ENCODE measurements at places on chromosomes 7 and 10.
A peak's percentile ranks its signal among the peaks of the same experiment; 100 is the strongest.

- no peak for DNase-seq
Measured at GRCh38 chr10:1368842-1369171, 312.6 kb downstream of the WDR37 start.

- no peak for DNase-seq
Measured at GRCh38 chr7:157690833-157691585, 354.2 kb downstream of the DNAJB6 start.

GRCh38 chr7:12370249-12370648 is 33.4 kb downstream of the VWDE start:
- no peak for DNase-seq

- DNase-seq, result no peak
Measured at GRCh38 chr10:113705344-113705652, 25.6 kb downstream of the CASP7 start.

DNA sequence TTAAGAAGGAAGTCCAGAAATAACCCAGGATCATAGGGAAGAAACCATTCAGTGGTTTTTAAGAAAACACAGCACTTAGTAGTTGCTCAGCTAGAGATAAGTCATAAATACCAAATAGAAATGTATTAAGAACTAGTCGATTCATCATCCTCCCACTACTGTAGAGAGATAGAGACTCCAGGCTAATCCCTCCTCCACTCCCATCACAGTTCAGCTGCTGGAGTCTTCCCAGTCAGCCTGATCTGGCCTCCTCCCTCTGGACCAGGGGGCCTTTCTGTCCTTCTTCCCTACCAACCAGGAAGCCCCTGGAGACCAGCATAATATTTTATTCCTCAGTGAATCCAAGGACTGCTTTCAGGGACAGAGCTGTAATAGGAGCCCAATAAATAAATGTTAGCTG is 294.1 kb upstream of the YAE1 start:
- no peak for DNase-seq

- no peak for DNase-seq
Measured at GRCh38 chr7:21327422-21328409, 100.2 kb upstream of the SP4 start.

- no peak for DNase-seq
Measured at GRCh38 chr10:44458671-44459413, 73.9 kb upstream of the CXCL12 start.

DNA sequence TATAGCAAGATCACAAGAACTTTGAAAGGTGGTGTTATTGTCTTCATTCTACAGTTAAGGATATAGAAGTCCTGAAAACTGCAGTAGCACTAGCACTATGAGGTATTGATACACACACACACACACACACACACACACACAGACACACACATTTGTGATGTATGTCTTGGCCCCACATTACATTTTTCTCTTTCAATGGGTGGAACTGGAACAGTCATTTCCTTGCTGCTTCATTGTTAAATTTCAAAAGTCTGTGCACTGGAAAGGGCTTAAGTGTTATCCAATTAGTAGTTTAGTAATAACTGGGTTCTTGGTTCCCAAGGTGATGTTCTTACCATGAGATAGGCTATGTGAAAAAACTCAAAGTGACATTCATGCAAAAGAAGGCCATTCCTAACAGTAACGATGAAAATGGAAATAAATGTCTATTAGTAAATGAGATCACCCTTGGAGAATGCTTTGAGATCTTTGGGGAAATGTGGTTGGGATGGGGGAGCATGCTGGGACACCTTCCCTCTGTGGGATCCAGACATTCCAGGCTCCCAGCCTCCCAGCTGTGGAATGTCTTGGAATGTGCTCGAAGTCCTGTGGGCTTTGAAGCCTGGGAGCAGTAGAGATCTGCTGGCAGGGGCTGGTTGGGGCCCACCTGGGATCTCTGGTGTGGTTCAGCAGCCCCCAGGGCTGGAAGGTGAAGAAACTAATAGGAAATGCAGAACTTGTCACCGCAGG is 37.4 kb upstream of the CALD1 start:
- DNase-seq, result no peak

DNA sequence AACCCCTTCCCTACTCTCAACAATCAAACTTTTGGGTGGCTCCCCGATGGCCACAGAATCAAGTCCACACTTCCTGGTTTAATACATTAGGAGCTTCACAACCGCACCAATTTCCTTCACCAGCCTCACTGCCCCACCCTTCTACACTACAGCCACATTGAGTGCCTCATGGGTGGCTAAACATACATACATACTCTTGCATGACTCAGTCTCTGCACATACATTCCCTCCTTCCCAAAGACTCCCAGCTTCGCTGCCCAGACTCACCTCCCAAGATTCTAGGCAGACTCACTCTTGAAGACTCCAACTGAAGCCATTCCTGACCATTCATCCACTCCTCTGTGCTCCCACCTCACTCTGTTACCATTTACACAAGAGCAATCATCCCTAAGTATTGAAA is 15.9 kb downstream of the VPS41 start:
- no peak for DNase-seq

DNA sequence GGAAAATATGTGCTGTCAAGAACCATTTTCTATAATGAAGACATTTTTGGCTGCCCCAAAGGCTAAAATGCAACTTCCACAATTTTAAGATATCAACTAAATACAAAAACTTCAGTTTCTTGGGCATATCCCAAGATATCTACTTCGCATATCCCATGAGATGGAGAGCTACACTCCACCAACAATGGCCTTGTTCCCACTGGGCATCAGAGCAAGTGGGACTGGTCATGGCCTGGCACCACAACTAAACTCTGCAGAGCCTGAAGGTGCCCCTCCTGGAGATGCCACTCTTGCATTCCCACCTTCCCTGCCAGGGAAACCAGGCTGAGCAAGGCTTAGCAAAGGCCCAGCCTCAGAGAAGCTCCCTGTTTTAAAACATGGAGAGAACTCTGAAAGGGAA is 75.8 kb upstream of the LRRC17 start:
- no peak for DNase-seq

DNA sequence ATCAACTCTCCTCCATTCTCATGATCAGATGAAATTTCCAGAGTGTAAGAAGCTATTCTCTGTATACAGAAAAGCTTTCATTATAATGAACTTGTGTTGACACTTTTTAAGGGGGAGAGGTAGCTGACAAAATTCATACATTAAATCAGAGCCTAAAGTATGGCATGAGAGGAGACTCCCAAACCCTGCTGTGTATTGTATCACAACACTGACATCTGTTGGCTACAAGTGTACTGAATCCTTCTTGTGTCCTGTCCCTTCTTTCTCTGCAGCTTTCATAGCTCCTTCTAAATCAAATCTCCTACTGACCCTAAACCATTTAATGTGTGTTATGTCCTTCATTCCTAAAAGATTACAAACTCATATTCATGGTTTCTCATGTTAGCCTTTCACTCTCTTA is 70.9 kb downstream of the GCC1 start:
- DNase-seq, result peak; percentile 44

All from MM.1S (cell line).